ENCODE measurements at places on chromosomes 3 and 15.

GRCh38 chr3:194137008-194137505, 1.1 kb downstream of the HES1 start:
- no peak for DNase-seq

DNA sequence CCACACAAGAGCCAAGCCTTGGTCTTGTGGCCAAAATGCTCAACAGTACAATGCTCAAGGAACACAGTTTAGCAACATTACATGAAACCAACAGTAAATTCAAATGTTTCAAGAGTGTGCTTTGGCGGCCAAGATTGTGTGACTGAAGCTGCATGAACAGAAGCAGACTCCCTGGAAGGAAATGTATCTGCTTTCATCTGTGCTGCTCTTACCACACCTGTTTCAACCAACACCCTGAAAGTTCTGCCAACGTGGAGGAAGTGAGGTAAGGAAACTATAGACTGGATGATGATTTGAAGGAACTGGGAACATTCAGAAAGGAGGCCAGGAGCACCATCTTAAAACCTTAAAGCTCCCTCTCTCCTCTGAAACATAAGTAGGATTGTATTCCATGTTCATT, 55.7 kb downstream of the MB21D2 start:
- no peak for DNase-seq

- peak; percentile 15 for DNase-seq
Observed at GRCh38 chr15:68930268-68931022, at the start of gene SPESP1. SPESP1 (plus strand) TSS chr15:68930525; CDS start chr15:68930654, 129 bp downstream.

DNA sequence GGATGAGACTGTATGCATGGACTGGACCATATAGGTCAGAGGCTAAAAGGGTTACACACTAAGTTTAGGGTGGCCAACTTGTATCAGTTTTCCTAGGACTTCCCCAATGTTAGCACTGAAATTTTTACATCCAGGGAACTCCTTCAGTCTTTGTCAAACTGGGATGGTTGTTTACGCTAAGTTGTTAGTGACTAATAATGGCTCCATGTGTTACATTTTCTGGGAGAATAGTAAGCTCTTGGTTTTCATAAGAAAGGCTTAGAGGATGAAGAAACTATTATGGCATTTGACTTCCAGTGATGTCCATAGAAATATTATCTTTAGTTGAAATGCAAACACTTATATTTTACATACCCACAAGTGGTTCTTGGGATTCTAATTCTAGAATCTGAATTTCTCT, 57.9 kb upstream of the ST3GAL6 start:
- DNase-seq: no peak

- no peak for DNase-seq
Observed at GRCh38 chr3:100252001-100252400, 8.8 kb upstream of the TBC1D23 start.

- no peak for DNase-seq
Observed at GRCh38 chr3:104005815-104006214, 1360.9 kb upstream of the ALCAM start.

DNA sequence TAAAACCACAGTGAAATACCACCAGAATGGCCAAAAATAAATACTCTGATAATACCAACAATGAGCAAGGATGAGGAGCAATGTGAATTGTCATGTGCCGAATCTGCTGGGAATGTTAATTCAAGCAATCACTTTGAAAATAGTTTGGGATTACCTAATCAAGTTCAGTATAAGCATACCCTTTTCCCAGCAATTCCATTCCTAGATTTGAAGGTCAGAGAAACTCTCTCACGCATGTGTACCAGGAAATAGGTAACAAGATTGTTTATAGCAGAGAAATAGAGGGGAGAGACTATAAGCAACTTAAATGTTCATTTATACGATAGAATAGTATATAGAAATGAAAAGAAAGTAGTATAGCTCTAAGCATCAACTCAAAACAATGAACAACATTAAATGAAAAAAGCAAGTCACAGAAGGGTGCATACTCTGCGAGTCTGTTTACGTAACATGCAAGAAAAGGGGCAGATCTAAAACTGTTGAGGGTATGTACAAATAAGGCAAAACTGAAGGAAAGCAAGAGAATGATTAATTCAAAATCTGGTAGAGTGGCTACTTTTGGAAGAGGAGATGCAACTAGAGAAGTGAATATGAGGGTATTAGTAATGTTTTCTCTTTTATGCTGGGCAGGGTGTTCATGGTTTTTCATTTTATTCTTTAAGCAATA, 27.4 kb downstream of the TMOD3 start:
- DNase-seq: no peak

DNA sequence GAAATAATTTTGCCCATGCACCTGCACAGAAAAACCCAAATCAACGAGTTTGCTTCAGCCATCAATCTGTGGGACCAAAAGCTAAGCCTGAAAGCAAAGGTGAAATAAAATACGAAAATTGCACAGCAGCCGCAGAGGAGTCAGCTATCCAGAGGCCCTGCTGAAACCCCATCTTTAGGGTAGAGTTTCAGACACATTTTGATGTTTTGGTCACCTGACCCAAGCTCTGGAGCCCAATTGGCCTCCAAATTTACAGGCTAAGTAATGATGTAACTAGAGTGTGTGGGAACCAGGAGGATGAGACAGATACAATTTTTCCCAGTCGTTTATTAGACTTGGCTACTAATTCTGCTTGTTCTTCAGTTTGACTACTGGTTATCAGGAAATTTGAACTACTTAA, 308.6 kb upstream of the ATP11B start:
- no peak for DNase-seq

DNA sequence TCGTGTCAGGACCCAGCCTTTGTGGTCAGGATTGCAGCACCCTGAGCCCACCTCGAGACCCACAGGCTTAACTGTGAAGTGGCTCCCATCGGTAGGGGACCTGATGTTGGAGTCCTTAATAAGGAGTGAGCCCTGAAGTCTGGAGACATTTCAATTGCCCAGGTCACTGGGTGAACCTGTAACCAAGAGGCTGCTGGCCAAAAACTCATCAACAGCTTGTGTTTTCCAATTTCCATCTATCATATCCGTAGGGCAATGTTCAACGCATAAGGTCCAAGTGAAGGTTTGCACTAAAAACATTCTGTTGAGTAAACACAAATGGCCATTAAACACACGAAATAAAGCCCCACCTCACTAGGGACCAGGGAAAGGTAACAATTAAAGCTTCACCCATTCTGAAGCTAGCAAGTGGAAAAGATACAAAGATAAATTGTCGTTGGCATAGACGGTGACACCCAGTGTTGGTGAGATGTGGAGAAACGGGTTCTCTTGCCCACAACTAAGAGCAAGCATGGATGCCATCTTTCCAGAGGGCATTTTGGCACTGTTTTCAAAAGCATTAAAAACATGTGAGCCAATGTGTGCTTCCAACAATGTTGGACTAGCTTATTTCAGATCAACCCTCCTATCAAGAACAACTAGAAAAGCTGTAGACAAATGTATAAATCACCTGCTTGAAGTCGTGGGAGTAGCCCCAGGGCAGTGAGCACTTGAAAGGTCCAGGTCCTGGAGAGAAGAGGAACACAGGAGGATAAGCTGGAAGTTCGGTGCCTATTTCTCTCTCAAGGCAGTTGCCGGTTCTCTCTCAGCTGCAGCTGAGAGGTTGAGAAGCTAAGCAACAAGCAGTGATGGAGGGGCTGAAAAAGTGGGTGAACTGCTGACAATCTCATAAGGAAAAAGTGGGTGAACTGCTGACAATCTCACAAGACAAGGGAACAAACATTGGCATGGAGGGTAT, 56.3 kb upstream of the PCSK6 start:
- DNase-seq: no peak

DNA sequence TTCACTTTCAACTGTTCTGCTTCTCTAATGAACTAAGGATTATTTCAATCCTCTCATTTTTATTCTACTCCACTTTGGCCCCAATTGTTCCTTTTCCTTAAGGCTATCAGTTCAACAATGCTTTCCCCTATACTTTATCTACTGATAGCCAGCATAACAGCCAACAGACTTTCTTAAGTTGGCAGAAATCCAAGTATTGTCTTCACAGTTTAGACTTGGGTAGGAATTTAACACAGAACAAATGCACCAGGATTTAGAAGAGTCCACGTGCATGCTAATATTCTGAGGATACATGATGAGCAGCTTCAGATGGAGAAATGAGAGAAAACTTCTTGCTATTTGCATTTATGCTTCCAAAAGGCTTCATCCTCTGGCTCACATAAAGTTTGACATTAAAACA, 54.8 kb downstream of the FBN1 start:
- no peak for DNase-seq

GRCh38 chr3:59446775-59447465, 397.1 kb upstream of the CFAP20DC start:
- DNase-seq: no peak

DNA sequence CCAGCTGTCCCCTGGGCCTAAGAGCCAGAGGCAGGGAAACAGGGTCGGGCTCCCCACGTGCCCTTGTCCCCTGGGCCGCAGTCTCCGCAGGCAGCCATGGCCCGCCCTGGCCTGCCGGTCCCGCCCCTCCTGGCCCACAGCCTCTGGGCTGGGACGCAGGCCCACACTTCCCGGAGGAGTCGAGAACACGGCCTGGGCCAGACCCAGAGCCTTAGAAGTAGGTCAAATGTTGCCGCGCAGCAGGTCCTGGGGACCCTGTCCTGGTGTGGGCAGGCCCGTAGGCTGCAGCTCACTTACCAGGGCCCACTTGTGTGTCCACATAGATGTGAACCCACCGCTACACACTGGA, 4.3 kb upstream of the MYL3 start:
- no peak for DNase-seq

- DNase-seq: no peak
Observed at GRCh38 chr3:116083683-116084082, 361.6 kb downstream of the LSAMP start.

DNA sequence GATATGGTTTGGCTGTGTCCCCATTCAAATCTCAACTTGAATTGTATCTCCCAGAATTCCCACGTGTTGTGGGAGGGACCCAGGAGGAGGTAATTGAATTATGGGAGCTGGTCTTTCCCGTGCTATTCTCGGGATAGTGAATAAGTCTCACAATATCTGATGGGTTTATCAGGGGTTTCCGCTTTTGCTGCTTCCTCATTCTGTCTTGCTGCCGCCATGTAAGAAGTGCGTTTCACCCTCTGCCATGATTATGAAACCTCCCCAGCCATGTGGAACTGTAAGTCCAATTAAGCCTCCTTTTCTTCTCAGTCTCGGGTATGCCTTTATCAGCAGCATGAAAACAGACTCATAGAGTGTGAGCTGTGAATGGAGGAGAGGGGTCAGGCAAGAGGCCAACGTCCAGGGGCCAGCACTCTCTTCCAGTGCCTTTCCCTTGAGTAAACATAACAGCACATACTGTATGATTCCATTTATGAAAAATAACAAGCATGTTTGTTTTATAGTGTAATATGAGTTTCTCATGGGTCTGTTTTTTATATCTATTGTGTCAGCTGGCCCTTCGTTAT, 16.3 kb upstream of the LCTL start:
- DNase-seq: no peak

- no peak for DNase-seq
Observed at GRCh38 chr15:69697916-69698315, 245.3 kb downstream of the RPLP1 start.

DNA sequence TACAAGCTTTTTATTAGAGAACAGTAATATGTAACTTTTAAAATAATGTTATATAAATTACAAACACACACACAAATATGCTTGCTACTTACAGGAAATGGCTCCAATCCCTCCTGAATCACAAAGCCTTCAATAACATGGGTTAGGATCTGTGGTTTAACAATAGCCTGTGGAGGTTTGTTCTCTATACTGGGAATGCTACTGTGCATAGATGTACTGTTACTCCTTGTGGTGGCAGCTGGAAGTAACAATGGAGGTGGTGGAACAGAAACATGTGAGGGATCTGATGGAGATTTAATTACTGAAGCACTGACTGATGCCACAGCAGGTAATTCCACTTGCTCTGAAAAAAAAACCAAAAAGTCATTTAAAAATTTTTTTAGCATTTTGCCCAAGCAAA, 64.4 kb downstream of the PHC3 start:
- no peak for DNase-seq

- DNase-seq: no peak
Observed at GRCh38 chr3:148128136-148128535, 569.6 kb upstream of the AGTR1 start.

DNA sequence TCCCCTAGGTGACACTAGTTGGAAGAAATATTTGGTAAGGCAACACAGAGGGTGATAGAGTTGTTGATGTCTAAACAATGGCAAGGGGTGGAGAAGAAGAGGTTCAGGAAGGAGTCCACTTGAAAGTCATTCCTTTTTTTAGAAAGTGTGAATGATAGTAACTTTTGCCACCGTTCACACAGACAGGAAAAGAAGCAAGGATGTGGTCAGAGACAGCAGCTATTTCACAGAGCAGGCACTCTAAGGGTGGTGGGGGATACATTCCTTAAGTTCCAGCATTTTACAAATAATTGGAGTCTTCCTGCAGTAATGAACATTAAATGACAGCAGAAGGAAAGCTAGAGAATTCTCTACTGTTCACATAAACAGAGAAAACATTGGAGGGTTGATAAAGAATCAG, 75.4 kb upstream of the ZNF385D start:
- no peak for DNase-seq

- DNase-seq: no peak
Observed at GRCh38 chr3:44501971-44502370, 24.5 kb upstream of the ZNF445 start.

- DNase-seq: no peak
Observed at GRCh38 chr3:14238356-14238755, 59.7 kb downstream of the LSM3 start.

DNA sequence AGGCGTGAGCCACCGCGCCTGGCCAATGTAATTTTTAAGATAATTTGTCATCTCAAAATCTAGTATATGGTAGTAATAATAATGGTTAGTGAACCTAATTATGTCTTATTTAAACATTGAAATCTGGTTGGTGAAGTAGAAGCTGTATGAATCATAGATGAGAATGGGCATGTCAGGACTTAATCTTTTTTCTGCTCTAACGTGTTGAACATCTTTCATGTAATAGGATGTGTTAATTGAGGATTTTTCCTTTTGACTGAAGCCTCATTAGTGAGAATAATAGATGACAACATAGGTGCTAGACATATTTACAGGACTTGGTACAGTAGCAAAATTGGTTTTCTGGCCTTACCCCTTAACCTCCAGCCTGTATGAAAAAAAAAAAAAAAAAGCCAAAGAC, 835.6 kb downstream of the IGSF11 start:
- no peak for DNase-seq

- DNase-seq: no peak
Observed at GRCh38 chr3:65702202-65702601, 336.5 kb downstream of the MAGI1 start.

- peak; percentile 89 for DNase-seq
Observed at GRCh38 chr3:58052373-58053273, 44.4 kb downstream of the FLNB start.

GRCh38 chr3:157409516-157409915, 27.1 kb upstream of the PTX3 start:
- DNase-seq: no peak

GRCh38 chr3:195041871-195042742, 228.9 kb downstream of the XXYLT1 start:
- DNase-seq: no peak

DNA sequence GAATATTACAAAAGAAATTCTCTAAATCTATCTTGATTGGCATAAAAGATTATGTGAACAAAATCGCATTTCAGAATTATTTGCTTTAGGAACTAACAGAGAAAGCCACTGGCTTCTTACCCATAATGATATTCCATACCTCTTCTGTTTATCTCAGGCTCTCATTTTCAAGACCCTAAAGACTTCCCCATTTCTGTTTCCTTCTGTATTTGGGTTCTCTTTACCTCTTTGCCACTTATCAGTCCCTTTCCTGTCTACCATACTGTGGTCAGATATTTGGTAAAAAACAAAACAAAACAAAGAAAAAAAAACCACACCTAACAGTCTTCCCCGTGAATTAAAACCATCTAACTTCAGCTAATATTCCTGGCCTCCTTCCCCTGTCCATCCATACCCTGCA, 108.5 kb downstream of the LRRC28 start:
- no peak for DNase-seq

- DNase-seq: no peak
Observed at GRCh38 chr3:160973067-160973809, 131.9 kb downstream of the B3GALNT1 start.

All from HFF-Myc (cell line).